ENCODE measurements at places on chromosomes 2 and 18.

- no peak for DNase-seq
These were observed 1614.1 kb upstream of the TMEFF2 start for GRCh38 chr2:193808877-193809276.

DNA sequence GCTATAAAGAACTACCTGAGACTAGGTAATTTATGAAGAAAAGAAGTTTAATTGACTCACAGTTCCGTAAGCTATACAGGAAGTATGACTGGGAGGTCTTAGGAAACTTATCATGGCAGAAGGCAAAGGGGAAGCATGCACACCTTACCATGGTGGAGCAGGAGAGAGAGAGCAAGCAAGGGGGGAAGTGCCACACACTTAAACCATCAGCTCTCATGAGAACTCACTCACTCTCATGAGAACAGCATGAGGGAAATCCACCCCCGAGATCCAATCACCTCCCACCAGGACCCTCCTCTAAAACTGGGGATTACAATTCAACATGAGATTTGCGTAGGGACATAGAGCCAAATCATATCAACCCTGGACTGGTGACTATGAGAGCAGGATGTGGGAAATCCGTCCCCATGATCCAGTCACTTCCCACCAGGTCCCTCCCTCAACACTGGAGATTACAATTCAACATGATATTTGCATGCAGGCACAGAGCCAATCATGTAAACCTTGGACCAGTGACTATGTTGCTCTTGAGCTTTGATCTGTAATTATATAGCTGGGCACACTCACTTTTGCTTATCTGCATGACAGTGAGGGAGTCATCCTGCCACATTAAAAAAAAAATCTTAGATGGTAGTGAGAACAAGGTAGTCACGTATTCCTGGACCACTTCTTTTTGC is 12.9 kb downstream of the ADAM23 start:
- DNase-seq, result no peak

- DNase-seq, result no peak
These were observed 21.5 kb upstream of the BIN1 start for GRCh38 chr2:127128445-127128904.

GRCh38 chr18:79326413-79327198 is 69.1 kb upstream of the NFATC1 start:
- DNase-seq, result peak; percentile 50

DNA sequence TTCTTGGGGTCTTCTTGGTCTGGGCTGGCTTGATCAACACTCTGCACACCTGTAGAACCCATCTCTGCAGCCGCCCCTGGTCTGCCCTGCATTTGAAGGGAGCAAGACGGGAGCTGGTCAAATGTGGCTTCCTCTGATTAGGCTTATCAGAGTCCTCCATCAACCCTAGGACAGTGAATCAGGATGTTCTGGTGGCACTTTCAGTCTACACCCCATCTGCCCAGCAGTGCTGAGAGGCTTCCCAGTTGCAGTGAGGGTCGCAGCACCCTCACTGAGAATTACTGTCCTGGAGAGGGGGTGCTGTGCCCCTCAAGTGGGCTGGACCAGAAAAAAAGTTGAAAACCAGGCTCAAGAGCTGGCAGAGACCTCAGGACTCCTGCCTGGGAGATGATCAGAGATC is 152.9 kb downstream of the DYSF start:
- no peak for DNase-seq

GRCh38 chr2:172600557-172601008 is 44.7 kb downstream of the PDK1 start:
- no peak for DNase-seq

GRCh38 chr2:23028106-23028505 is 356.9 kb upstream of the KLHL29 start:
- no peak for DNase-seq

GRCh38 chr18:10033016-10033399 is 119.2 kb downstream of the VAPA start:
- no peak for DNase-seq

- DNase-seq, result no peak
These were observed 68.9 kb upstream of the CAB39 start for GRCh38 chr2:230643576-230644291.

DNA sequence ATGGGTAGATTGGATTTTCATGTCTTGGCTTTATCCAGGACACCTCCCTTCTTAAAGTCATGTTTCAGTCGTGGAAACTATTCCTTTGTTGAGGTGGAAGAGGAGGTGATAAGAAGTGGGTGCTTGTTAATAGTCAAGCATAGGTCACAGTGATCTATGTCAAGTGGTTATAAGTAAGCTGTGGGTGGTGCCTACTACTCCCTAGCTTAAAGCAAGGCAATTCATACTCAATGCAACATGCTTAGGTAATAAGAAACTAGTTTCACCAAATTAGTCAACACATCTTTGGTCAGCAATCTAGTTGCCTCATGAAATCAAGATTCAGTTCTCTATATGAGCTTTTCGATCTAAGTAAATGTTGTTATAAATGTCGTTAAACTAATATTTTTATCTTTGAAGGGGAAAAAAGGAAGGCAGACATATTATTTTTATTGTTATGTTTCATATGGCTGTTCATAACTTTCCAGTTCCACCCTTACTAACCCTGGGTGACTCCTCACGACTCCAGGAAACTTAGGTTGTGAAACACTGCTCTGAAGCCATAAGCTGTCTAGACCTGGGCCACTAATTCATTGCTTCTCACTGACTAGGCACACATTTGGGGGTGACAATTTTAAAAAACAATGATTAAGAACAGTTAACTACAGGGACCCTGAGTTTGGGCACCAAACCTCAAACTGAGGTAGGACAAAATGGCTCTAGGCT is 5.8 kb upstream of the ABCB11 start:
- no peak for DNase-seq

DNA sequence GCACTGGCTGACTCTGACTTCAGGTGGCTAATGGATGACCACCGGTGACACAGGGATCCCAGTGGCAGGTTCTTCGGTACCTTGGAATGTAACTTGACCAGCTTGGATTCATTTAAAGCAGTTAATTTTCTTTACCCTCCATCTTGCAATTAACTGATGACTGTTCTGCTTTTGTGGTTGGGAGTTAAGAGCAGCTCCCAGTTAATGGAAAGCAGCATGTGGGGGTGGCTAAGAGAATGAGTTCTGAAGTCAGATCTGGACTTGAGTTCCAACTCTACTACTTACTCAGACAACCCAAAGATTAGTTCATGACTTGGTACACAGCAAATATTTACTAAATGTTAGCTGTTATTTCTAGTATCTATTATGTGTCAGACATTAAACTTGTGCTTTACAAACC is 58.5 kb downstream of the FAM228A start:
- no peak for DNase-seq

- no peak for DNase-seq
These were observed 980.3 kb upstream of the CDH2 start for GRCh38 chr18:29157057-29157780.

DNA sequence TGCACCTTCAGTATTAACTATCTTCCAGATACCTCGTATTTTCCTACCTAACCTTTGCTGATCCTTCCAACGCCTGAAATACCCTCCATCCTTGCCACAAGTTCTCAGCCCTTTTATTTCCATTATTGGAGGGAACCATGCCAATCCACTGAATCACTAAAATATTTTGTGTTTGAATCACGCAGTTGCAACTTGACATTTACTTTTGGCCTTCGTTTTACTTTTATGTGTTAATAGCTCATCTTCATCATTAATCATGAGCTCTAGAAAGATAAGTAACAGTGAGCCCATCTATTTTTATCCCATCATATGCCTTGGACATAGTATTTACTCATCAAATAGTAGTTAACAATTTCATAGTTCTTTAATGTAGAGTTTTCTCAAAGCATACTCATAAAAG is 463.2 kb downstream of the THSD7B start:
- DNase-seq, result no peak
